ENCODE measurements at places on chromosomes 6 and 20.

GRCh38 chr6:161429921-161430490, 156.1 kb upstream of the AGPAT4 start:
- DNase-seq, result no peak

GRCh38 chr6:118952683-118953082, 17.7 kb upstream of the MCM9 start:
- DNase-seq, result no peak

- peak; percentile 50 for DNase-seq
Observed at GRCh38 chr6:42045538-42046460, 4.5 kb upstream of the TAF8 start.

GRCh38 chr6:137601471-137601870, 107.3 kb upstream of the OLIG3 start:
- no peak for DNase-seq

- no peak for DNase-seq
Observed at GRCh38 chr6:3318821-3319540, 60.2 kb downstream of the PSMG4 start.

DNA sequence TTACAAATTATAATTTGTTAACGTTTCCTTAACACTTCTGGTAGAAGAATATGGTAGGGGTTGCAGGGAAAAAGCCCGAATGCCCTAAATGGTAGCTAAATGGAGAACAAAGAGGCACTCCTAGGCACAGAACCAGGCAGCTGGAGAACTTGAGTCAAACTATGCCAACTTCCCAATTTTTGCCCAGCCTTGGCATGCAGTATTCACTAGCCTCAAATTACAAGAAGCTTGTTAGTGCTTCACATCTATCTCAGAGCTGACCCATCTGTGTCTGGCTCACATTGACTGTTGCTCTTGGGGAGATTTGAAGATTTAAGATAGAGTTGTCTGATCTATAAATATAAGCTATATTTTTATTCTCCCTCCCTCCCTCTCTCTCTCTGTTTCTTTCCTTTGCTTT, 19.4 kb upstream of the LRFN2 start:
- no peak for DNase-seq

GRCh38 chr6:99588618-99589289, 17.9 kb upstream of the PRDM13 start:
- peak; percentile 71 for DNase-seq

DNA sequence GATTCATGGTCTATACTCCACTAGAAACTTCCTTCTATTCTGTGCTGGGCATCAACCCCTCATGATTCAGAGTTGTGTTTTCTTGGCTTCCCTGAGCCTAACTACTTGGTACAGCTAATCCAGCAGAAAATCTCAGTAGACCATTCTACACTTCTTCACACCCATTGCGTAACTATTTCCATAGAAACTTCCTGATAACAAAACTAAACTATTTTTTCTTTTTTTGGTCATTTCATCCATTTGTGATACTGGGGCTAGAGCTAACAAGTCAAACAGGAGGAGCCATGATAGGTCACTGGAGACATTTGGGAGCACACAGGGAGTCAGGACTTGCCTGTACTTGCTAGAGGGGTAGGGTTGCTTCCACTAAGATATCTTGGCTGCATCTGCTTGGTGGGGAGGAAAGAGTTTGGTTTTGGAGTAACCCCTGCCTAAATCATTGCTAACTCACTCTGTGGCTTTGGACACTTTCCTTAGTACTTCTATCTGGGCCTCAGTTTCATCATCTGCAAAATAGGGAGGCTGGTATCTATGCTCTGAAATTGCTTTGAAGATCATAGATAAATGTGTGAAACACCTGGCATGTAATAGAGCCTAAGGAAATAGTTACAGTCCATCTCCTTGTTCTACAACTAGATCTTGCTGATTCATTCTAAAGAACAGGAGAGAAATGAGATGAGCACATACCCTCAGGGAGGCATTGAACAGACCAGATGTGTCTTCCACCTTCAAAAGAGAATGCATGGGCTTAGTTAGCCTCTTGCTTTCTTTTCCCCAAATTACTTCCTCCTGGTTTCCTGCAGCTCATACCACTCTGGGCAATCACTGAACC, 127.9 kb upstream of the ADGRF1 start:
- DNase-seq, result no peak

DNA sequence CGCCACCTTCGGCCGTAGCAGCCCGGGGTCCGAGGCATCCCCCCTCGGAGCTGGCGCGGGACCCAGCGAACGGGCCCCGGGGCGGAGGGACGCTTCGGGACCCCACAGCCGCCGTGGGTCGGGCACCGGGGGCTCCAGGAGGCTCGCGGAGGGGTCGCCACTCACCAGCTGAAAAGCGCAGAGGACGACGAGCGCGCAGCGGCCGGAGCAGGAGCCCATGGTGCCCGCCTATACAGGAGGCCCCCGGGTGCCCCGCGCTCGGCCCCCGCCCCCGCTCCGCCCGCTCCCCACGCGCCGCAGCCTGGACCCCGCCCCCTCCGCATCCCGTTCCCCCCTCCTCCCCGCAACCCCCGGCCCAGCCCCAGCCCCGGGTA, at the start of gene NKAIN4:
NKAIN4 (minus strand) TSS at position 232 of the 374 bp plus-strand sequence; CDS start at position 219, 13 bp downstream.
- no peak for DNase-seq

DNA sequence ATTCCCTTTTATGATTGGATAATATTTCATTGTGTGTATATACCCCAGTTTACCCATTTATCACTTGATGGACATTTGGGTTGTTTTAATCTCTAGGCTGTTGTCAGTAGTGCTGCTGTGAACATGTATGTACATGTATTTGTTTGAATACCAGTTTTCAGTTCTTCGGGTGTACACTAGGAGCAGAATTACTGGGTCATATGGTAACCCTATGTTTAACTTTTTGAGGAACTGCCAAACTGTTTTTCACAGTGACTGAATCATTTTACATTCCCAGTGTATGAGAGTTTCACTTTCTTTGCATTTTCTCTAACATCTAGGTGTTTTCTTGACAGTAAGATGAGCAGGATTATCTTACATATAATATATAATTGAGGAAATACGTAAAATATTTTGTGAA, 44.7 kb upstream of the ADIG start:
- DNase-seq, result no peak

- no peak for DNase-seq
Observed at GRCh38 chr20:227439-228105, 514 bp downstream of the DEFB129 start.

DNA sequence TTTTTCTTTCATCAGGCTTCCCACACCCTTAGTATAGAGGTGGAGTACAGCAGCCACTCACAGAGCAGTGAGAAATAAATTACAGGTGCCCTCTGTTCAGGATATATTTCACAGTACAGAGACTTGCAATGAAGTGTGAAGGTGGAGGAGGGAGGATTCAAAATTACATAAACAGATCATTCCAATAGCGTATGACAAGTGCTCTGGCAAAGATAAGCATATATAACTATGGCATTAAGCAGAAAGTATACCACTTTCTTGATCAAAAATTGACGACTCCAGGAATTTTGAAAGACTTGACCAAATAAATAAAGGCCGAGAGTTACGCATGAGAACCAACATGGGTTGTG, 108.7 kb downstream of the GPX5 start:
- DNase-seq, result no peak

- DNase-seq, result peak; percentile 19
Observed at GRCh38 chr20:15248618-15249395, 911.4 kb upstream of the FLRT3 start.

DNA sequence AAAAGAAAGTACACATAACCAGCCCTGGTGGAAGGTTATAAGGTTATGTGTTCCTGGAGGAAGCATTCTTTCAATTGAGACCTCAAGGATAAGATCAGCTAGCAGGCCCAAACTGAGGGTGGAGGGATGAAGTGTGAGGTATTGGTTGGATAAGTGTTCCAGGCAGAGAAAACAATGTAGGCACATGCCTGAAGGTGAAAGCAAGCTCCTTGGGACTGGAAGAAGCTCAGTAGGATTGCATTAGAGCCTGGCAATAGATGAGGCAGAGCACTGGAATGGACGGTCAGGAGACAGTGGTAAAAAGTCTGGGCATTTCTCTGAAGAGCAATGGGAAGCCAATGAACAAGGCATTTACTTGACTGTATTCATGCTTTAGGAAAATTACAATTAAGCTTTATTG, 89.9 kb upstream of the SHLD1 start:
- no peak for DNase-seq

DNA sequence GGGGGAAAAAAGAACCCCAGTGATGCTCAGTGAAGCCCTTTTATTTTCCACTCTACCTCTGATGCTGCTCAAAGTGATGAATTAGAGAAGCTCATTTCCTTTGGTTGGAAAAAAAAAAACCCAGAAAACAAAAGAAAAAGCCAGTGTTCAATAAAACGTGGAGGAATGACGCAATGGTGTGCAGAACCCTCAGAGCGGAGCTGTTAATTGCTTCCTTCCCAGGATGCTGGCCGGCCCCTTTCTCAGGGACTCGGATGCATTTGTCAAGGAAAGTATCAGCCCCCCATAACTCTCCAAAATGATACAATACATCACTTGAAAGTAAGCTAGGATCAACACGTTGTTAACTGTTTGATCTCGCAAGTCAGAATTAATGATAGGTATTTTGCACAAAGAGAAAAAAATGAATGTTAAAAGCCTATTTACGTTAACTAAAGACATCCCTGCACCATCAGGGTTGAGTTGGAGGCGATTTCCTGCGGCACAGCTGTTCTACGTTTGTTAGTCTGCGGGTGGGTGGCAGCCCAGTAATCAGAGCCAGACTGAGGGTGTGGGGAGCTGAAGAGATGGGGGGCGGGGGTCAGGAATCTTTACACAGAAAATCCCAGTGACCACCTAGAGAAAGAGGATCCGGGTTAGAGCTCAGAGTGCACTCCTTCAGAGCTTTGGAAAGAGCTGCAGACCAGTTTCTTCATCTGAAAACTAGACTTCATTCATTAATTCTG, 132.4 kb downstream of the BMP7 start:
- DNase-seq, result no peak
